Activated CD4-positive, alpha-beta T cell treated with anti-CD3 and anti-CD28 coated beads, Interleukin-2, amount 10 ng/mL, durations not matched to agents 24 days and 14 days (primary cell): ENCODE measurements at places on chromosomes 11 and 22. TPM values are rescaled to one million over a fixed set of nuclear protein-coding genes. Genes with fewer than 3 reads are reported as not detected.

DNA sequence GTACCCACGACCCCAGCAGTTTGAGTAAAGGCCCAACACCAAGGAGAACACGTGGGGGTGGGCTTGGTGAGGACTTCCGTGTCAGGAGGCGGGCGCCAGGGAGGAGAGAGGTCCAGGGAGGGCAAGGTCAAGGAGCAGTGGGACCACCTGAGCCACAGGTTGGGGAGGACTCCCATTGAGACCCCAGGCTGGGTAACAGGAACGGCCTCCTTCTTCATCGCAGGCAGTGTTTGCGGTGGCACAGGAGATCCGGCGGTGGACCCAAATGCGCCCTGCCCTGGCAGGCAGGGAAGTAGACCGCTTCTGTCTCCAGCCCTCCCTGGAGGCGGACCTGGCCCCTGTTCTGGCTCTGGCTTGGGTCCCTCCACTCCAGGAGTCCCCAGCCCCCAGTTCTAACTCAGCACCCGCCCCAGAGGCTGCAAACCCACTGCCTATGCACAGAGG is 5.9 kb upstream of the TBX1 start:
- no peak overlapping the region for H3K4me3 ChIP-seq
- H3K36me3 ChIP-seq, result no peaks in the 10 kb centered on the region

Gene ROBO4
- total RNA-seq, result not detected in 2 replicates

- H3K27ac ChIP-seq, result no peak overlapping the region
- no peak for DNase-seq
- no peaks in the 10 kb centered on the region for H3K36me3 ChIP-seq
- H3K27me3 ChIP-seq, result no peaks in the 10 kb centered on the region
- H3K4me3 ChIP-seq, result no peak overlapping the region
Measured at GRCh38 chr11:1227551-1228100, 4.8 kb downstream of the MUC5B start.

- H3K4me3 ChIP-seq, result no peak within 1 kb of the TSS
- H3K4me1 ChIP-seq, result peaks cover 2% of the 10 kb centered on the region
- H3K27ac ChIP-seq, result no peak within 1 kb of the TSS
- H3K36me3 ChIP-seq, result no peaks in the 10 kb centered on the region
- peaks cover 2% of the 10 kb centered on the region for H3K27me3 ChIP-seq
Measured at GRCh38 chr11:4704054-4704789, at the start of gene MMP26. MMP26 (plus strand) TSS chr11:4704784.

GRCh38 chr11:43419460-43419859 is 60.7 kb downstream of the TTC17 start:
- H3K27ac ChIP-seq, result no peak overlapping the region
- peaks cover 3% of the 10 kb centered on the region for H3K4me1 ChIP-seq
- peak; percentile 82 for DNase-seq
- no peaks in the 10 kb centered on the region for H3K27me3 ChIP-seq
- no peak overlapping the region for H3K4me3 ChIP-seq
- H3K36me3 ChIP-seq, result peaks cover 14% of the 10 kb centered on the region

GRCh38 chr11:36683818-36684217 is 85.8 kb upstream of the RAG2 start:
- H3K4me1 ChIP-seq, result peaks cover 2% of the 10 kb centered on the region
- no peak for DNase-seq

Gene APOL3
- total RNA-seq, result 42.2 and 44.8 TPM in 2 replicates

Gene CBLIF
- not detected in 2 replicates for total RNA-seq

Gene SLC22A12
- total RNA-seq, result not detected in 2 replicates

GRCh38 chr11:64719406-64719805 is 3.6 kb downstream of the NRXN2 start:
- no peak overlapping the region for H3K4me3 ChIP-seq
- H3K27me3 ChIP-seq, result peaks cover 72% of the 10 kb centered on the region
- H3K27ac ChIP-seq, result no peak overlapping the region
- H3K4me1 ChIP-seq, result peaks cover 9% of the 10 kb centered on the region

DNA sequence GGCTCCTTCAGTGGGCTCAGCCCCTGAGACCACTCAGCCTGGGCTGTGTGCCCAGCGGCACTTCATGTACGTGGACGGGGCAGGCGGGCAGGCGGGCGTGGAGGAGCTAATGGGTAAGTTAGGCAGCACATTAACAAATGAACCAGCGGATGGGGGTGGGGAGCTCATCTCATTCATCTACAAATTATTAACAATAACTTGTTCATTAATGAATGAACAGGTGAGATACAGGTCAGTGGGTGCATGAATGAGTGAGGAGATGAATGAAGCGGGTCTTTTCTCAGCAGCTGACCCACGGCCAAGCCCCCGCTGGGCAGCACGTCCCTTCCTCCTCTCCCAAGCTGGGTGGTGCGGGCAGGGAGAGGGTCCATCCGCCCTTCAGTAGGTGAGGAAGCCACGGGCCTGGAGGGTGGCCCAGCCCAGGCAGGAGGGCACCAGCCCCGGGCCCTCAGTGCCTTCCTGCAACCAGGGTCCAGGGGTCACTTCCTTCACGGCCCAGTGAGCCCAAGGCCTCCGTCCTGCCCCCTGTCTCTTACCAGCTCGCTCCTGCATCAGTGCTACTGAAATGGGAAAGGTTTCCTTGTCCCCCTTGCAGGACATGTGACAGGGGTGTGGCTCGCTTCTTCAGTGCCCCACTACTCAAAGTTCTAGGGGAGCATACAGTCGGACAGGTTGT is 60.5 kb upstream of the KCNQ1OT1 start:
- no peak overlapping the region for H3K4me3 ChIP-seq
- no peaks in the 10 kb centered on the region for H3K4me1 ChIP-seq
- H3K36me3 ChIP-seq, result no peaks in the 10 kb centered on the region
- DNase-seq, result no peak
- H3K27me3 ChIP-seq, result peaks cover 2% of the 10 kb centered on the region

- DNase-seq, result no peak
- H3K4me3 ChIP-seq, result no peak overlapping the region
- H3K27me3 ChIP-seq, result peaks cover 4% of the 10 kb centered on the region
Measured at GRCh38 chr11:114366331-114367243, 33.7 kb downstream of the C11orf71 start.

DNA sequence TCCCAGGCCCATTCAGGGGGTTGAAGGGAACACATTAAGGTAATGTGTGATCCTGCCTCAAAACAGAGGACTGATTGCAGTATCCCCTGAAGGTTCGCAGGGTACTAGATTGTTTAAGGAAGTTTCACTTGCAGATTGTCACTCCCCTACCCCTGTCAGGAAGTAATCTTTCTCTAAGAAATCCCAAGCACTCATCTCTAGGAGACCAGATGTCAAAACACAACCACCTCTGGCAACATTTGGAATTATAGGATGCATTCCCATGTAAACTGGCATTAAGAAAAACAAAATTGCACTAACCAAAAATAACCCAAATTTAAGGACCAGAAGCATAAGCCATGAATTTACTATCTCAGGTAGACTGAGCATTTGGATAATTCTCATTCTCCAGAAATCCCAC is 1.6 kb downstream of the MRPL17 start:
- H3K36me3 ChIP-seq, result peaks cover 43% of the 10 kb centered on the region
- DNase-seq, result peak; percentile 59
- peaks cover 2% of the 10 kb centered on the region for H3K27me3 ChIP-seq
- H3K4me3 ChIP-seq, result peak overlapping the region; percentile 86
- peaks cover 24% of the 10 kb centered on the region for H3K4me1 ChIP-seq
- H3K27ac ChIP-seq, result no peak overlapping the region

- no peak overlapping the region for H3K4me3 ChIP-seq
- no peaks in the 10 kb centered on the region for H3K4me1 ChIP-seq
- no peaks in the 10 kb centered on the region for H3K36me3 ChIP-seq
- no peak for DNase-seq
Measured at GRCh38 chr11:97033178-97033577, 643.4 kb downstream of the JRKL start.

- H3K27ac ChIP-seq, result no peak overlapping the region
- no peaks in the 10 kb centered on the region for H3K36me3 ChIP-seq
- no peaks in the 10 kb centered on the region for H3K4me1 ChIP-seq
Measured at GRCh38 chr11:64539711-64540427, 51.2 kb upstream of the SLC22A12 start.
